ENCODE measurements at places on chromosomes 1 and 21.

- DNase-seq, result no peak
These were observed 104.9 kb upstream of the PTGFR start for GRCh38 chr1:78385744-78386462.

DNA sequence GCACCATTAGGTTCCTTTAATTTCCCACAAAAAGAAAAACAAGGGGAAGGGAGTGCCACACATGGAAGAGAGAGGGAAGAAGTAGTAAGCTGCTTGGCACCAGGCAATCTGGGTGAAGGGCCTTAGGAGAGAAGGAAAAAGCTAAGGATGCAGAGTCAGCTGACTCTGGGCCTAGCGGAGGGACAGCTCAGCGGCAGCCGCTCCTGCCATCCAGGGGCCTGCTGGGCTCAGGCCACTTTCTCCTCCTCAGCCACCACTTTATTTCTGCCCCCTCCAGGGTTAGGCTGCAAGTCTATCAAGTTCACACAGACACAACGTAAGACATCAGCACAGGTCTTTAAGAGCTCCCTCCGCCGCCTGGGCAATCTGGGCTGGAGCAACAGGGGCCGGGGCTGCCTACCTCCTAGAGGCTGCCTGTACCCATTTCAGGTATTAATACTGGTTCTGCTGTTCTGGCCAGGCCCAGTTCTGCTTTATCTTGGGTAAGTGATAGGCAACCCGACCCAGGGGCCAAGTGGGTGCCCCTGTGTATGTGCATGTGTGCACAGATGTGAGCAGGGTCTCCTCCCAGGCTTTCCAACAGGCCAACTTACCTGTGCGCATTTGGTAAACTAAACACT lies 53.6 kb downstream of the SLC45A1 start:
- DNase-seq, result no peak

DNA sequence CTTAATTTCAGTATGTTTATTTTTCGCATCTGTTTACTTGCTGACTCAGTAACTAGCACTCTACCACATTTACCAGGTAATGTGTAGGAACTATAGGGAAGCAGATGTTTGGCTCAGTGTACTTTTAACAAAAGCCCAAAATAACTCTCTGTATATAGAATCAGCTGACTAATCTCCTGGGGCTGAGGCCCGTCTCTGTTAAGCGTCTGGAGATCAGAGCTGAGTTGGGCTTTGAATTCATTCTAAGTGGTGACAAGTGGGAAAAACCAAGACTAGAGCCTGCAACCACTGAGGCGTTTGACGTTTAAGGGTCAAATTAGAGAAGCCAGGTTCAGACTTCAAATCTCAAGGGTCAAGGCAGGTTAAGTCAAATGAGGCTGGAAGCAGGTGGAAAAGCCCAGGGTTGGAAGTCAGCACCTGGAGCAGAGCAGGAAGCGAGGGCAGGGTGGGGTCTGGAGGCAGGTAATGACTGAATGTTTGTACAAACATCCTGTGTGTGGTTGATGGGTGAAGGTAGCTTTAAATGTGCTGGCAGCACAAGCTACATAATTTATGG lies 56.8 kb upstream of the LYST start:
- peak; percentile 42 for DNase-seq

DNA sequence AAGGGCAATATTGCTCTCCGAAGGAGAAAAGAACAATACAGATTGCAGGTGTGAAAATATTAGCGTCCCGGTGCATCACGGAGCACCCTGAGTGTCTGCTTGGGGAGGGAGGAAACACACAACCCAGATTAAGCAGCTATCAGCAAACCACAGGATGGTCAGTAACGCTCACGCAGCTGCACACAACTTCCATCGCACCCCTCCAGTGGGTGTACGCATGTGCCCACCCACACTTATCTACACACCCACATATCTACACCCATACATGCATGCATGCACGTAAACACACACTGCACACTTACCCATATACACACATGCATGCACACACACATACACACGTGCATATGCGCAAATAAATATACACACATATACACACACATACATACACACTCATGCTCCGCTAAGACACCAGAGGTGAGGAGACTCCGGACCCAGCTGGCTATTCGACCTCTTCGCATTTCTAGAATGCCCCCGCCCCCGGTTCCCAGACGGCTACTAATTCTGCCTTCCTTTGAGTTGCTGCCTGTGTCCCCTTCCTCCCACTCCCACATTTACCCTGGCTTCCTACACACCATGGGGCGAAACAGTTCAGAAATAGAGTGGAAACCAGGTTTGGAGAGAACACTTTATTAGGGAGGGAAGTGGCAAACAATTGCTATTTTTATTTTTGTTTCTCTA lies 26.2 kb downstream of the ITPKB start:
- DNase-seq, result no peak

GRCh38 chr1:113784104-113784779 lies 25.0 kb upstream of the PHTF1 start:
- no peak for DNase-seq

DNA sequence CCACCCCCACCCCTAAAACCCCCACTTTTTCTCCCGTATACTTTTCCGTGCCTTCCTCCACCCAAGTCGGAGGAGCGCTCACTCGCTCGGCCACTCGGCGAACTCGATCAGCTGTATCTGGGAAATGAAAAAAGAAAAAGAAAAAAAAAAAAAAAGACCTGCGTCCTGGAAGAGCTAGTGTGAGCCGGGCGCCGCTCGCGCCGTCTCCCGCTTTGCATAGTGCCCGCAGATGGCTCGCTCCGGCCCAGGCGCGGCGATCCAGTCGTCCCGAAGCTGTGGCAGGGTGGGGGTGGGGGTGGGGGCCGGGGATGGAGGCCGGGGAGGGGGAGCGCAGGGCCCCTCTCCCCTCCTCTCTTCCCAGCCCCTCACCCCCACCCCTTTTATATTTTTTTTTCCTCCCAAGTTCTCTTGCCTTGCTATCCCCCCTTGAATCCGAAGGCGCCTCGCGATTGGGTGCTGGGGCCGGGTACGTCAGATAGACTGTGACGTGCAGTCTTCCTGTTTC lies 299 bp upstream of the PROX1 start:
- DNase-seq, result no peak

DNA sequence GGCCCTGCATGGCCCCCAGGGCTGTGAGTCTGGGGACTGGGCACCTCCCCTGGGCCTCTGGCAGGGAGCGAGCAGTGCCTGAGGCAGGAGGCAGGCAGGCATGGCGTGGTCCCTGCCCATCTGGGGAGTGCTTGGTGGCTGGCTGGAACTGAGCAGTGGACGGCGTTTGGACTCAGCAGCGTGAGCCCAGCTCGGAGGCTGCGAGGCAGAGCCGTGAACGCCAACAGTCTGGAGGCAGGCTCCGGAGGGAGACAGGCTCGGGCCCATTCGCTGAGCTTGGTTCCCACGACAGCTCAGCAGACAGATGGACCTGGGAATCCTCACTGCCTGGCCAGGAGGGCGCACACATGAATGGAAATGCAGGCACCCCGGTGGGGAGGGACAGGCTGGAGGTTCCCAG lies 160.7 kb upstream of the POU3F1 start:
- no peak for DNase-seq

DNA sequence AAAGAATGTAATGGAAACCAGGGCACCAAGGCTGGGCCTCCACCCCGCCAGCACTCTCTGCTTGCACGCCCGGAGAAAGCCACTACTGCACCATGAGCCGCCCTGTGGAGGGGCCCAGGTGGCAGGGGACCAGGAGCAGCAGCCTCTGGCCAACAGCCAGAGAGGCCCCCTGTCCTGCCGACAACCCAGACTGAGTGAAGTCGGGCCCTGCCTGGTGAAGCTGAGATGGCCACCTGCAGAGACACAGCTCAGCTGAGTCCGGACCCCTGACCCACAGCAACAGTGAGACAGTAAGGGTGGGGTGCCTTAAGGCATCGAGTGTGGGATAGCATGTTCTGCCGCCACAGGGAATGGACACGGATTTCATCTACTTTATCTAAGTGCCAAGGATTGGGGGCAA lies 28.9 kb downstream of the WDR4 start:
- no peak for DNase-seq

- DNase-seq, result no peak
These were observed 41.8 kb upstream of the SLC16A1 start for GRCh38 chr1:112997781-112998180.

DNA sequence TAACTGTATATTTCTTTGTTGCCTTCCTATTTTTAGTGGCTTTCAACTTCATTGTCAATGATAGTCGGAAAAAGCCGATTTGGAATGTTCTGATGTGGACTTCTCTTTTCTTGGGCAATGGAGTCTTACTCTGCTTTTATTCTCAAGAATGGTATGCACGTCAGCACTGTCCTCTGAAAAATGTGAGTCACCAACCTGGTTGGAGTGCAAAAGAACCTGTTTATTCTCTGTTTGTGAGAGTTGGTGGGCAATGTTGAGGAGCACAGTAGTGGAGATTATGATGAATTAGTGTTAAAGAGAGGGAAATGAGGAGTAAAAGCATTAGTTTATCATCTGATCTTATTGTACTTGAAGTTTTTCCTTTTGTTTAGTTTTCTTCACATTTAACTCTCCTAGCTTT lies 14.5 kb upstream of the AXDND1 start:
- no peak for DNase-seq

DNA sequence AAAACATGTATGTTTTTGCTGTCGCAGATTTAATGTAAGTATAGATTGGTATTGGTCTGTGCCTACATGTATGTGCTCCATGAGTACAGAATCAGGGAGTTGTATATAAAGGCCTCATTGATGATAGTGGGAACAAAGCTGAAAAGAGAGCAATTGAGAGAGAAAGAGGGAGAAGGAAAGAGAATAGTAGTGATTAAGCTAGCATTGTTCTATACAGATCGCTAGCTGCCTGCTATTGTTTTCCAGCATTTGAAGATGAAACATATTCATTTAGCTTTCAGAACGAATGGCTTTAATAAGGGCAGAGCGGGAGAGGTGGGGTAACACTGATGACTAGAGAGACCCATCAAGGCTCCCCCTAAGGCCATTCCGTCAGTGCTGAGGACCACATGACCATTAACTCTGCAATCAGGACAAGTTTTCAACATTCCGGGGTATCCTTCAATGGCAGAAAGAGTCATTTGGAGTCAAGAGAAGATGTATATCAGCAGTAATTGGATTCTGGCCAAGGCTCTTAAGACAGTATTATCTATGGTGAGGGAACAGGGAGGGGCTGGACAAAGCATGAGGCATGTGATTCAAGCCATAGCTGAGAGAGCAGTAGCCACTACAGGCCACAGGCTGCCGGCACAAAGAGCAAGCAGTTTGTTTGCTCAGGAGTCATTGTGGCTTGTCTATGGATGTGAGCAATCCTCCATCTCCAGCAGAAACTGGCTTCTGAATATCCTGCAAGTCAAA lies 176.5 kb downstream of the PBX1 start:
- DNase-seq, result no peak

- no peak for DNase-seq
These were observed 998.6 kb downstream of the TTLL7 start for GRCh38 chr1:83000286-83000685.

DNA sequence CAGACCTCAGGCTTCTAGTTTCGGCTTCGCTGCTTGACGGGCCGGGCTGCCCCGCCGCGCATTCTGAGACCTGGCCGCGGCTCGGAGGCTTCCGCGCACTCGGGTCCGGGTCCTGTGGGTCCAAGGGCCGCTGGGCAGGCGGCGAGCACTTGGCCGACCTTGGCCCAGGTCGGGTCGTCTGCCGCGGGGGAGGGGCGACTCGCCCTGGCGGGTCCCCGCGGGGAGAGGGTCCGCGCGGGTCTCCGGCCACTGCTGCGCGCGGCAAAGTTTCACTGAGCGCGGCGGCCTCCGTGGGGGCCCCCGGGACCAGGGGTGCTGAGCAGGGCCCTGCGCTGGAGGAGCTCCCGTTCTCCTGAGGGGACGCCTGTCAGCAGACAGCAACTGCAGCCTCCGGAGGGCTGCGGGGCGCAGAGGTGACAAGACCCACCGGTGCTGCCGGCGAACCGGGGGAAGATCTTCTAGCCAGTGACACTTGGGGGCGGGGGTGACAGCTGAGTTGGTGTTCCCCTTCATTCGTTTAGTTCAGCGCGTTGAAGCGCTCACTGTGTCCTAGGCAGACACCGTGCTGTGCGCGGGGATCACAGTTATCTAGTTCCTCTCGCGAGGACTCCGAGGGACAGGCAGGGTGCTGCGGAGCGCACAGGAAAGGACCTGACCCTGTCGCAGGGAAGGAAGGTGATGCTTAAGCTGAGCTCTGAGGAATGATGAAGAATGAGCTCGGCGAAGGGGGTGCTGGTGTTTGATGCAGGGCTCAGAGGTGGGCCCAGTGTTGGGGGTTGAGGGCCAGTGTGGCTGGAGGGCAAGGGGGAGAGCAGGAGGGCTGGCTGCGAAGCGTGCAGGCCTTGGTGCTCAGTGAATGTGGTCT lies 725 bp downstream of the MTFR1L start:
- DNase-seq, result peak; percentile 70

GRCh38 chr1:227937031-227937837 lies 10.5 kb downstream of the WNT9A start:
- DNase-seq, result no peak

DNA sequence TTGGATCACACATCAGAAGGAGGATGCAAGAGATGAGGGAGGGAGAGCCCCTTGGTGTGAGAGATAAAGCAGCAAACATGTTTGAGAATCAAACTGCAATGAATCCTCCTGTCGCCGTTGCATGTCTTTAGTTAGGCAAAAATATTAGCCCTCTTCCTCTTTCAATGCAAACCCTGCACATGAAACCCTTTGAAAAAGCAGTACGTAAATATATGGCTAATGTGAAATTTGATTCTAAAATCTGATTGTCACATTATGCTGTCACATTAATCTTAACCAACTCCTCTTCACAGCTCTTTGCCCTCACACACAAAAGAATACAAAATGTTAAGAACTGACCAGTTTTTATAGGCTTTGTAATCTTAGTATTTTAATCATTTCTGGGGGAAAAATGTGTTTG lies 63.4 kb downstream of the WDR64 start:
- DNase-seq, result no peak

- no peak for DNase-seq
These were observed 1158.6 kb downstream of the PLA2G4A start for GRCh38 chr1:187987236-187987776.

DNA sequence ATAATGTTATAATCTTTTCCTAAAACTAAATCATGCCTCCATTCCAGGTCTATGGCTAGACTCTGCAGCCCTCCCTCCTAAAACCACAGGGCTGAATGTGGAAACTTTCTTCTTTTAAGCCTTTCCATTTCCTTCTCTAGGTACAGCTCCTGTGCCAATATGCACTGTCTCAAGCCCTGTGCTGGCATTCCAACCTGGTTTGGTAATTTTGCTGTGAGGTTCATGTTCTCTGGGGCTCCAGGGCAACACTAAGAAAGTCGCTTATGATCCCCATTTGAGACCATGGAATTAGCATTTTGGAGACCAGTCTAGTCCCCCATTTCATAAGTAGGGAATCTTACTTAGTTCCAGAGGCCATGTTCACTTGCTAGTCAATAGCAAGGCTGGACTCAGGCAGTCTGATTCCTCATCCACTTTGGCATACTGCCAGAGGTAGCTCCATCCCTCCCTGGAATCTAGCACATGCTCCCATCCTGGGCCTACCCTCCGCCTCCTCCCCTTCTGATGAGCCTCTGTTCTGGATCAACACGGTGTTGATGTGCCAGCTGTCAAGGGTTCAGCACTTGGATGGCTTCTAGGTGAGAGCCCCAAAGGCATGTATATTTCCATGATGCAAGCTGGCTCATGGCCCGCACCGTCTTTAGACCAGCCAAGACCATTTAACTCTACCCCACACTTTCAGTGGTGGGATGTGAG lies 36.5 kb downstream of the ZMYND12 start:
- DNase-seq, result no peak

Data from eye (tissue), 1 donor.